ENCODE measurements at places on chromosomes 6 and 20.

- no peak for DNase-seq
Observed at GRCh38 chr6:41252401-41253169, 24.4 kb downstream of the TREML4 start.

DNA sequence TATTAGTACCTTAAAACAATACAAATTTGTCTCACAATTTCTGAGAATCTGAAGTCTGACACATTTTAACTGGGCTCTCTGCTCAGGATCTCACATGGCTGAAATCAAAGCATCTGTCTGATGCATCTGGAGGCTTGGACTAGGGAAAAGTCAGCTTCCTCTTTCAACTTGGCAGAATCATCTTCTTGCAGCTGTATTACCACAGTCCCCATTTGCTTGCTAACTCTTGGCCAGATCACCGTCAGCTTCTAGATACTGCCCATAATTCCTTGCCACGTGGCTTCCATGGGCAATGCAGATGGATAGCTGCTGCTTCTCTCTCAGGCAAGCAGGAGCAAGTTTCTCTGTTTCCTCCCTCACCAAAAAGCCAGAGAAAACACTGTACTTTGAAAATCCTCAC, 1106.4 kb upstream of the CITED2 start:
- DNase-seq: no peak

DNA sequence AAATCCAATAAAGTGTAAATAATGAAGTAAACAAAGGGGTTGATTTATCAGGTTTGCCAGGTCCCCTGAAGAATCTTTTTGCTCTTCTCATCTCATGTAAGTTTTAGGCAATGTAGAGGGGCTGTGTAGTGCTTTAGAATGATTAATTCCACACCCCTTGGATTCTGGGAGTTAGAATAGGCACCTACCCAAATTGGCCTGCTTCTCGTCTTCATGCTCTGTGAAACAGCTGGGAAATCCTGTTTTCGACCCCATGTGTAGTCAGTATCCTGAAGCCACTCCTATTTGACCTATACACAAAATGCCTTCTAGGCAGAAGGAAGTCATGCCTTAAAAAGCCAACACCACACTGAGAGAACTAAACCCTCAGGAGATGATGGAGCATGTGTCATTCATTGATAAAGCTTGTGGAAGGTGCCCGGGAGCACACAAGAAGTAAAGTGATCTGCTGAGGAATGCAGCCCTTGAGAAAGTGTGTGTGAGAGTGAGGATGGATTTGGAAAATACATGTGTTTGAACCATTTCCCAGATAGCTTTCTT, 170.9 kb downstream of the KLHL32 start:
- DNase-seq: no peak

GRCh38 chr20:47267621-47268020, 88.9 kb downstream of the ZMYND8 start:
- no peak for DNase-seq

DNA sequence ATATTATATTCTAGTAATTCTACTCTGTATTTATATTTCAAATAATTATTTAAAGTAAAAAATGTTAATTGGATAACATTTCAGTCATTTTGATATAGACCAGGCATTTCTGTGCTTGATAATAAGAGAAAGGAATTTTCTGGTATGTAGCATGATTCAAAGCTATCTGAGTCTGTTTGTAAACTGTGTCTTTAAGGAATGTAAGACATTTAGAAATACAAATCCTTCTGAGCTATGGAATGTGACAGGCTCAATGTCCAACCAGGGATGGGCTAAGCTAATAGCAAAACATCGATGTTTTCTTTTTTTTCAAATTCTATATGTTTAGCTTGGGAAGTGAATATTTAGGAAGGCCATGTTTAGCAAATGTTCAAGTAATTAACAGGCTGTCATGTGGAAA, 41.5 kb upstream of the FAM83B start:
- DNase-seq: no peak

DNA sequence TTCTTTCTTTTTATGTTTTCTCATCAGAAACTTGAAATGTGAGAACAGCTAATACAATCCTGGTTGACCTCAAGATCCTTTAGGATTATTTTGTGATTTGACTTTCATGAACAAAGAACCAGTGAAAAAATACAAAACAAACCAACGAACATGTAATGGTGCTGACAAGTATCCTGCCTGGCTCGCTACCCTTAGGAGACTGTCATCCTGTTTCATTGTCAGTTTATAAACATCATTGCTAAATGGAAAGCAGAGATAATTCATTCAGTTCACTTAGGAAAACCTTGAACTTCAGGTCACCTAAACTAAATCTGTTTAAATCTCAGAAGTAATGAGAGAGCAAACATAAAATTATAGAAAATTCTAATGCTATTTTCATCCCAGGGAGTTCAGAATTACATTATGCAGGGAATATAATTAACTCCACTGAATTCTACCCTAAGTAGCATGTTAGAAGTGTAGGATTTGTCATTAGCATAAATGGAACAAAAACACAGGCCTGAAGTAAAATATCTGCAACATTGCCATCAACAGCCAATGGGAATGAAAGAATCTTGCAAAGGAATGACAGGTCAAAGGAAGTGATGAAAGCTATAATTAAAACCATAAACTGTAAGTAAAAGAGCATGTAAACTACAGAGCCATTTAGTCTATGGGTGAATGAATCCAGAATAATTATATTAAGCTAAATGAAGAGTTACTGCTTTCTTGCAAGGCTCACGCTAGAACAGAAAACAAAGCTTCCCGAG, 401.2 kb upstream of the MANEA start:
- no peak for DNase-seq

DNA sequence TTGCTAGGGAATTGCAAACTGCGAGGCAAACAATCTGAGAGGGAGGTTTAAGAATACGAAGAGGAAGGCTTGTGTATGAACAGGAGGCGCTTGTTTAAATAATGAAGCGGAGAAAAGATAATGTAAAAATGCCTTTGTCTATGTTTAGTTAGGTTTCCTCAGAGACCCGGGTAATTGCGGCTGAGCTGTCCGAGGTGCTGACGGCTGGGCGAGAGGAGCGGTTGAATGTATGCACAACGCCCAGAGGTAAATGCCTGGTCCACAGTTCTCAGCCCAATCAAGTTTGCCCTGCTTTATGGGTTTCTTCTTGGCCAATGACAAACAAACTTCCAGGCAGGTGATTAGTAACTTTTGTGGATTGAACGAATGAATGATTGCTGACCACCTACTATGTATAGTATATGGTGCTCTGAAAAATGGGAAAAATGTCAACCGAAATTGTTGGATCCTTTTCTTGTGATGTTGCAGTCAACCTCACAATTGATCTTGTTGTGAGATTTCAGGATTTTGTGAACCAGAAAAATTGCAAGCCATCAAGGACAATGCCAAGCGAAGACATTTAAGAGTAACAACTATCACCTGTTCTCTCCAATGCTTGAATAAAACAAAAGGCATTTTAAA, 38.3 kb upstream of the SLC32A1 start:
- peak; percentile 44 for DNase-seq

DNA sequence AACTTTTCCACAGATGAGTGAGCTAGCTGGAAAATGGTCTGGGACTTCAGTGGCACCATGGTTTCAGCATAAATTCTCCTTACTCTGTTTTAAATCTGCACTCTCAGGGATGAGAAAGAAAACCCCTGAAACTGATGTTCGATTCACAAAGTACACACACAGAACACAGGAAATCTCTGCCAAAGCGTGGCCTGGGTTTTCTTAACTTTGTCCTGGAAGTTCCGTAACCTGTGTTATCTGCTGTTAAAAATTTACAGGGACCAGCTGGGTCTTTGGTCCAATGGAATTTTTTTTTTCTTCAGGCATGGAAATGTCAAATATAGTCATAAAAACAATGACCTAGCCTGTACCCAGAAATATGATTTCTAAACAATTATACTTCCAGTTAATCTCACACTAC, 7.3 kb downstream of the SCML4 start:
- DNase-seq: no peak

DNA sequence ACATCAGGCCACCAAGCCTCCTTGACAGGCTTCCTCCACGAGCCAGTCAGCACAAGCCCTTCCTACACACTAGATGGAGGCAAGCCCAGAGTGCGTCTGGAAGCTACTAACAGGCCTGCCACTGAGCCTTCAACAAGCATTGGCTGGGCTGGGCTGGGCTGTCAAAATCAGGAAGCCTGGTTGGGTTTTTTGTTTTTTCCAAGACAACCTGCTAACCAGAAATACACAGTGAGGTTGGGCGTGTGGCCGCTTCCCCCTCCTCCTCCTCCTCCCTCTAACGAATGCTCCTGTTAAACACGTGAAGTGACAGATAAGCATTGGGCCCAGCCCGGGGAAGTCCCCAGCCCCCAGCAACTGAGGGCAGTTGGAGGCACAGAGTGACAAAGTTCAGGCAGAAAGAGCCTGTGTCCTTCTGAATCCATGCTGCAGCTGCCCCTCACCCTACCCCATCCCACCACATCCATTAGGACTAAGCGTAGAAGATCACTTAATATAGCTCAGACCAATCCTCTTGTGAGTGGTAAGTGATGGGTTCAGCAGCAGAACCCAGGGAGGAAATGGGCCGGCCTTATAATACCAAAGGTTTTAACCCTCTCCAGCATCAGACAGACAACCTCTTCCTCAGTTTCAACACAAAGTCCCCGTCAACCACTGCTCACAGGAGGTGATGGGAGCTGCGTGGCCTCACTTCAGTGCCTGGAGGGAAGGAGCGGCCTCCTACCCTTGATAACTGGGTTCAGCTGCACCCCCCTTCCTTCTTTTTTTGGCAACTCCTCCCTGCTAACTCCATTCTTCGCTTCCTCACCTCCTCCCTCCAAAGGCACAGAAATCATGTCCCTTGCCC, 1.1 kb downstream of the NFATC2 start:
- DNase-seq: peak; percentile 97

DNA sequence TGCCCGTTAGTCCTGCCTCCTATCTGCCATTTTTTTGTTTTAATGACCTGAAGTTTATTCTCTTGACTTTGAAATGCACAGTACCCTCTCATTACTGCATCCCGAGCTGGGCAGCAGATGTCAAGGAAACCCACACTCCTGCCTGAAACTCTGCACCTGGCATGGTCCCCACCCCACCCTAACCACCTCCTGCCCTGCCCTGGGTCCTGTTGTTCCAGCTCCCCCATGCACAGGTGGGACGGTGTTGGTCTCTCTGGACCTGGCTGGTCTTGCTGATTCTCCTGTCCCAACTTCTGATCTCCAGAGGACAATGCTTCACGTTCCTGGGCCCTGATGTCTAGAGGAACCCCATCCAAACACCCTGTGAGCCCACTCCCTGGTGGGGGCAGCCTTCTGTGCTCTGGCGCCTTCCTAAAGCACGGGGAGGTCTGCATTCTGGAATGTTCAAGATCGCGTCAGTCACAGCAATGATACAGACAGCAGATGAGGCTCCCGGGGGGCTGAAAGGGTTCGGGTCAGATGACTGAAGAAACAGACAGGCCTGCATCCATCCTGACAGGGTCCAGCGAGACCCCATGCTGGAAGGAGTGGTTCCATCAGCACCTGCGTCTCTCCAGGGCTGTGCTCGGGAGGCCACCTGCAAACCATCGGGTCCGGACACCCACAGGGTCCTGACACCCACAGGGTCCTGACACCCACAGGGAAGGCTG, 73.6 kb downstream of the ERMARD start:
- DNase-seq: no peak

GRCh38 chr6:44001318-44002066, 125.8 kb downstream of the MRPL14 start:
- DNase-seq: peak; percentile 92

GRCh38 chr6:109174916-109175315, 79.6 kb downstream of the CEP57L1 start:
- DNase-seq: no peak

- no peak for DNase-seq
Observed at GRCh38 chr20:58742668-58743566, 50.3 kb downstream of the NPEPL1 start.

- DNase-seq: peak; percentile 69
Observed at GRCh38 chr6:31791324-31792089, 4.0 kb downstream of the VARS1 start.

GRCh38 chr20:54107600-54108325, 37.4 kb upstream of the BCAS1 start:
- DNase-seq: no peak

DNA sequence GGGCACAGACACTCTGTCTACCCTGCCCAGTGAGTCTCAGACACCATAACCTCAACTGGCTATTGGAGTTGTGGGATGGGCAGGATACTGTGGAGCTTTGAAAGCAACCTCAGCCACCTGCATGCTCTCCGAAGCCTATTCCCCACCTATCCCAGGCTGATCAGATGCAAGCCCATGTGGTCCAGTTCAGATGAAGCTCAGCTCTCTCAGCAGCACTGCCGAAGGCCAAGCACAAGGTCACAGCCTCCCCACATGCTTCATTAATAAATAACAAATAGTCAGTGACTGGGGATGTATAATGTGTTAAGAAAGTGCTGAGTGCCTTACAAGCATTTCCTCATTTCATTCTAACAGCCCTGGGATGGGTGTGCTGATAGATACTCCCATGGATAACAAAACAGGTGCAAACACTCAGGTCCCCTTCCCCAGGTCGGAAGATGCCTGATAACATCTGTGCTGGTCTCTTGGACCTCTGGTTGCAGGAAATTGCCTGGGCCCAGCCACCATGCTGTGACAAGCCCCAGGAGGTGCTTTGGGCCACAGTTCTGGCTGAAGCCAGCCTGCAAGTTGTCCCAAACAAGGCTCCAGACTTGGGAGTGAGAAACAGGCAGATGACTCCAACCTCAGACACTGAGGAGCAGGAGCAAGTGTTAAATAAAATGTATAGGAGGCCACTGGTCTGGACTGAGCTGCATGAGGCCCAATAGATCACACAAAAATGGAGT, 3.7 kb downstream of the ACSS1 start:
- DNase-seq: no peak

DNA sequence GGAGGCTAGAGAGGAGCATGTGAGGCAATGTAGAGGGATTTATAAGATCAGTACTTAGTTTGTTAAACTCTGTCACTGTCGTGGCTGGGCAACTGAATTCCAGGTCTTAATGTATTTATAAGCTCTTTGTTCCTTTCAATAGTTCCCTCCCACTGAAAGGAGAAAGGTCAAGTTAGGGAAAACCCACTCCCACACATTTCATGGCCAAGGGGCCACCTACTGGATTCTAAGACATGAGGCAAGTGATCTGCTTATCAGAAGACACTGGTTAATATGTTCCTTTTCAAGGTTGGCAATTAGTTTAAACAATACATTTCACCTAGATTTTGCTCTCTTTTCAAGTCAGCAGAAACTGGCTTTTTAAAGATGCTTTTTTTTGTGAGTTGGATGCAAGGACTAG, 5.4 kb upstream of the GSTA5 start:
- DNase-seq: no peak

- DNase-seq: no peak
Observed at GRCh38 chr6:50007819-50008218, 14.0 kb downstream of the DEFB110 start.

DNA sequence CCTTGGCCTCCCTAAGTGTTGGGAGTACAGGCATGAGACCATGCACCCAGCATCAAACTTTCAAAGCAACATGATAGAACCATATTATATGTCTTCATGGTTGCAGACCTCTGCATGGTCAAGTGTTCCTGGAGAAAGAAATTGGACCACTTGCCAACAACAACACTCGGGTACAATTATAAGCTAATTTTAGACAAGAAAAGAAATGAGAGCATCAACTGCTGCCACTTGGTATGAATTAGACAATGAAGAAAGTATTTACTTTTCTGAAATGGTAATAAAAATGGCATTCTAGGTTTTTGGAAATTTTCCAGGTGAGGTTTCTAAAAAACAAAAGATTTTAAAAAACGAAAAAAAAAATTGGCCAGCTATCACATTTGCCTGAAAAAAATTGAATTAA, 7.7 kb upstream of the PM20D2 start:
- no peak for DNase-seq

Data from hematopoietic multipotent progenitor cell treated with erythropoietin and hydrocortisone succinate and interleukin-3 and kit ligand, for 8 days (in vitro differentiated cells).